MCF 10A (cell line): ENCODE measurements at places on chromosomes 7 and 10. TPM values are rescaled to one million over a fixed set of nuclear protein-coding genes. Genes with fewer than 3 reads are reported as not detected.

Gene CLRN3
- not detected in 2 replicates for total RNA-seq

DNA sequence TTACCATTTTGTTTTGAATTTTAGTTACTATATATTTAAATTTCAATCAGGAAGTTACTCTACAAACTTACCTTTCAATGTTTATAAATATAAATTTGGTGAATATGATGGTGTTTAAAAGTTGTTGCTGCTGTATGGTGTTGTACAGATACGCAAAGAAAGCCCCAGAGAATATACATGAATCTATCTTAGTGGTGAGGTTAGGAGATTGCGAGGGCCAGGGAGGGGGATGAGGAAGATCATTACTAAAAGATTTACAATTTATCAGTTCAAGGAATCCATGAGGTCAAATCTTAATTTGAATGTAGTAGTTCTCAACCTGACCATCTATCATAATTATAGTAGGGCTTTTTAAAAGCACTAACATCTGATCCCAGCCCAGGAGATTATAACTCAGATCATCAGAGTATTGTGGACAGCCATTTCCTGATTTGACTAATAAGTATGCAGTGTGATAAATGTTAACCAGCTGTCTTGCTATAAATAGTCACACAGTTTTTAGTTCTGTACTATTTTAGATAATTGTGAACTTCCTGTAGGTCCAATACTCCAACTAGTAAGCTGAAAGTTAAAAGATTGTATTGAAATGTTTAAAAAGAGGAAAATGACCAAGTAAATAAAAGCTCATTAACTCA, 23.6 kb downstream of the FAM3C start:
- DNase-seq, result no peak

Gene GJD4
- not detected in 2 replicates for total RNA-seq

- no peak for DNase-seq
These were observed 9.7 kb downstream of the TMEM130 start for GRCh38 chr7:98860071-98860470.

GRCh38 chr7:20542594-20542993, 72.9 kb upstream of the ABCB5 start:
- peak; percentile 79 for DNase-seq

DNA sequence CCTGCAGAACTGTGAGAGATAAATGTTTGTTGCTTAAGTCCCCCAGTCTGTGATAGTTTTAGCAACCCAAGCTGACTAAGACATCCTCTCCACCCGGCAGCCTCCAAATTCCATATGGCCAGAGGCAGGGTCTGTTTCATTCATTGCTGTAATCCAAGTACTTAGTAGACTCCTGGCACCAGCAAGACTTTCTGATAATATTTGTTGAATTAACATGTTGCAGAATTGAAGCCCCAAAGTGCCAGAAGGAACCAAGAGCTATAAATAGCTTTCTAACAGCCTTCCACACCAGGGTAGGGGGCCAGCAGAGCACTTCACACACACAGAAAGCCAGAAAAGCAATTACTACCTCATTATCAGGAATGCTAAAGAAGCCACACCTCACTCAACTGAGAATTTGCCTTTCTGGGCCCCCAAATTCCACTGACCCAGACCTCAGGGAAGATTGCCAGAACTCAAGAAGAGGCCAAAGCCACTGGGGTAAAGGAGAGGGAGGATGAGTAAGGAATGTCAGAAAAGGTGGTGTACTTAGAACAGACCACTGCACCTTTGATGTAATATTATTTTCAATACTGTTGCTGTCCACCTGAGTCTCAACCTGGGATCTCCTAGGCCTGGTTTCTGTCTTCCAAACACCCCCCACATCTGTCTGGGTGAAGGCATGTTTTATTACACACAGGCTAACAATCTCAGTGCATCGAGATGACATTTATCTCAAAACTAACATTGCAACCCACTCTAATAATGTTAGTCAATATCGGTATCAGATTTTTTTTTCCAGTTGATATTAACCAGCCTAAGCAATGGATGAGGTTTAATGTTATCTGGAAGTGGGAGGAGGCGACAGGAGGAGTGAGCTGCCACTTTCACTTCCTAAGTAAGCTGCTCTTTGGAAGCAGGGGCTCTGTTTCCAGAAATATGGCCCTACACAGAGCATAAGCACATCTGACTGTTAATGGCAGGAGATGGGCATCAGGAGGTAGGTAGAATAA, 5.5 kb downstream of the NOD1 start:
- peak; percentile 43 for DNase-seq

DNA sequence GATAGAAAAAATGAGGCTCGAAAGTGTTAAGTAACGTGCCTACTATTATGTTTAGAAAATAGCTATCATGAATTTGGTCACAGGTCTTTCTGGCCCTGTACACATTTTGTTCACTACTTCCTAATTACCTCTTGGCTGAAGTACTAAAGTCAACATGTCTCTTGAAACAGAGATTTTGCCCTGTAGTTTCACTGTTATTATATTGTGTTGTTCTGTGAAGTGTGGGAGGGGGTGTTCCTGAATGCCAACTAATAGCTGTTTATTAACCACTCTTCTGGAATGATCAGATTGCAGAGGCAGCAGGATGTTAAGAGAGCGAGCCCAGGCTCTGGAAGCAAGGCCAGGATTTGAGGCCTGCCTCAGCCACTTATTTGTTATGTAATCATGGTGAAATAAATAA, 72.1 kb downstream of the RNF133 start:
- DNase-seq, result no peak

DNA sequence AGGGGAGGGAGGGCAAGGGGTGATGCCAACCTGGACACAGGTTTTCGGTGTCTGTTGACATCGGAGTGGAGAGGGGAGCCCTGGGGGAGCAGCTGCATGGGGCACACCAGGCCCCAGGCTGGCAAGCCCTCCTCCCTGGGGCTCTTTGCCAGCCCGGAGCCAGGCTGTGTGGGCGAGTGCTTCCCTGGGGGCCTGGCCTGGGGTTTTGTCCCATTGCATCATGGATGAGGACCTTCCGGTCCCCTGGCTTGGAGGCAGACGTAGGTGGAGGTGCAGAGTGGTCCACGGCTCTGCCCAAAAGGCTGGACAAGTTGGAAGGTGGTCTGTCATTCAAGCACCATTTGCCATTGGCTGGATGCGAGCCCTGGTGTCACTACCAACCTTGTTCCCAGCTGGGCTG, 34.8 kb downstream of the ZMIZ1 start:
- DNase-seq, result peak; percentile 39

GRCh38 chr7:157694376-157694665, 357.5 kb downstream of the DNAJB6 start:
- DNase-seq, result no peak

Gene PCLO
- 2.0 and 2.3 TPM in 2 replicates for total RNA-seq

Gene ADCYAP1R1
- not detected in 2 replicates for total RNA-seq

Gene ITIH5
- not detected in 2 replicates for total RNA-seq
